ENCODE measurements at places on chromosomes 16 and 17.

- no peak for DNase-seq
Observed at GRCh38 chr17:28645576-28645939, 600 bp upstream of the BLTP2 start.

DNA sequence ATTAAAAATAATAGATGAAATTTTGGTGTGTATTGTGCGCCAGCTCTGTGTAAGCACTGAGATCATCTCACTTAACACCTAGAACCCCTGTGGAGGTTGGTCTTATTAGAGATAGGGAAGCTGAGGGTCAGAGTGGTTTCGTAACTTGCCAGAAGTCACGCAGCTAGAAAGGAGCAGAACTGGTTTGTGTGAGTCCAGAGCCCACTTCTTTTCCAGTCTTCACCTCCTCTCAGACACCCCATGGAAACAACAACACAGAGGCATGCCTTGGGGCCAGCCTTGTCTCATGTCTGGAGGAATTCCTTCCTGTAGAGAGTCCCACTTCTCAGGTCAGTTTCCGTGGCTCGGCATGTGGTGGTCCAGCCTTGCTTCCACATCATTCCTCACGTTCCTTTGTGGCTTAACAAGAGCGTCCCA lies 16.5 kb downstream of the YPEL2 start:
- DNase-seq, result no peak

DNA sequence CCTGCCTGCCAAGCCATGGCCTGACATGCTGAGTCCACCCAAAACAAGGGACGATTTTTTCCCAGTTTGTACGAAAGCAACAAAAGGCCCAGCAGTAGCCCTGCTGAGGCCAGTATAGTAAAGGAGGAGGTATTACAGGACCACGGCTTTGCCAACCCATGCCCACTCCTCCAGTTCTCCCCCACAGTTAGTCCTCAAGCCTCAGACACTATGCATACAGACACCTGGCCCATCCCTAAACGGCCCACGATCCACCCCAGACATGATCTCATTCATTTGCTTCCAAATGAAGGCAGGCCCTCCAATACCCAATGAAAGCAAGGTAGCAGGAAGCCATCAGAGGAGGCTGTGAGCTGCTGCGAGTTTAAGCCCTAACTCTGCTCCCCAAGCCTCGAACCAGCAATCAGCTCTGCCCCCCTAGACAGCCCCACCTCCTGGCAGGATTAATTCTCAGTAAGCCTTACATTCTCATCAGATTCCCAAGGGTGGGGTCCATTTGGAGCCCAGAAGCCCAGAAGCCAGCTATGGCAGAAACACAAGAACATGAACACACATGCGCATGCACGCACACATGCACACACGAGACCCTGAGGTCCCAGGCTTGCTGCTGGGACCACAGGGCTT lies 4.9 kb downstream of the HDAC5 start:
- no peak for DNase-seq

- no peak for DNase-seq
Observed at GRCh38 chr16:26475596-26475995, 591.1 kb upstream of the C16orf82 start.

DNA sequence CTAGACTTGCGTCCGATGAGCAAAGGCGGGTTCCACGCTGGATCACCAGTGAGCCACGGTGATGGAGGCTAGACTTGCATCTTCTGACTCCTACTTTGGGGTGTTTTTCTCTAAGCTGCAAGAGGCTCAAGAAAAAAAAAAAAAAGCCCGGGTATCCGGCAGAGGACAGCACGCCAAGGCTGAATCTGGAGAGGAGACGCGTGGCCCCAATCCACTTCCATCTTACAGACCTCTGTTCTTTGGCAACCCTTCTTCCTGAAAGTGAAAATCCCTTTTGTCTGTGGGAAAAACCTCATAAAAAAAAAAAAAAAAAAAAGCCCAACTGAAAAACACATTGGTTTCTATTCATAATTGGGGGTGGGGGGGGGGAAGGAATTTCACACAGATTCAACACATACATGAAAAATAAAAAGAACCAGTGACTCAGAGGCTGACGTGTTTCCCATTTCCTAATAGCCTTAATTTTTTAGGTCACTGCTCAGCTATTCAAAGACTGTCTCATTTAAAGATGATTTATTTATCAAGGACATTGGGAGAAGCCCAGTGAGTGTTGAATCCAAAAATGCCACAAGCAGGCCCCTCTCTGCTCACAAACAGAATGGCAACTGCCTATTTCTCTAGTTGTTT lies 258.3 kb downstream of the FOXL1 start:
- no peak for DNase-seq

DNA sequence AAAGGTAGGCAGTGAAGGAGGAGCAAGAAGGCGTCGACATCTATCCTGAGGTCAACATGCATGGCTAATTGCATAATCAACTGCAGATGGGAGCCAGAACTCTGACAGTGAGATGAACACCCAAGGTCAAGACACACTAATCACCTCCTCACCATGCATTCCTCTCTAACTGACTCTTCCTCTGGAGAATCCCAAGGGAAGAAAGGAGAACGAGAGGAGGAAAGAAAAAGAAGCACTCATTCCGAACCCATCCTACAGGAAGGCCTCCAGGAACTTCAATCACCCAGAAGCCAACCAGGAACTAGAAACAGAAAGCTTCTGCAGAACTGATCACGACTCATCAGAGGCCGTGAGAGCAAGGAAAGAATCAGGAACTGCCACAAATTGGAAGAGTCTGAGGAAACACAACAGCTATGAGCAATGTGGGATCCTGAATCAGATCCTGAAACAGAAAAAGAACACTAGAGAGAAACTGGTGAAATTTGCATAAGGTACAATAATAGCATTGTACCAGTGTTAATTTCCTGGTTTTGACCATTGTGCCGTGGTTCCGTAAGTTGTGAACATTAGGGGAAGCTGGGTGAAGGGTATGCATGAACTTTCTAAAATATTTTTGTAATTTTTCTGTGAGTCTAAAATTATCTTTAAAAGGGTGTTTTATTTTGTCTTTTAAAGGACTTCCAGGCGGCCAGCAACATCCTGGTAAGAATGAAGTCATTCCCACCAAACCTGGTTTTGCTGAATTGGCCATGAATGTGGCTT lies 10.0 kb upstream of the BEAN1 start:
- no peak for DNase-seq

DNA sequence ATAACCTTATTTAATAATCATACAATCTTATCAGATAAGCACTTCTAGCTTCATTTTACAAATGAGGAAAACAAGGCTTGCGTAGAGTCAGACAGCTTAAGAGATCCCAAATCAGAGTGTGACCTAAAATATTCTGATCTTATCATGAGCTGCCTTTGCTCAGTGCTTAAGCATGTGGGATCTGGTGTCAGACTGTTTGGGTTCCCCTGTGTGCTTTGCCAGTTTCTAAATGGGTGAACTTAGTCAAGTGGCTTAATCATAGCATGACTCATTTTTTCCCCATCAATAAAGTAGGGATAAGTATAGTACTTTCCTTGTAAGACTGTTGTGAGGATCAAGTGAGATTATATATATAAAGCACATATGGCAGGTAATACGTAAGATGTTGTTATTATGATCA lies 612.6 kb upstream of the C16orf82 start:
- DNase-seq, result no peak

DNA sequence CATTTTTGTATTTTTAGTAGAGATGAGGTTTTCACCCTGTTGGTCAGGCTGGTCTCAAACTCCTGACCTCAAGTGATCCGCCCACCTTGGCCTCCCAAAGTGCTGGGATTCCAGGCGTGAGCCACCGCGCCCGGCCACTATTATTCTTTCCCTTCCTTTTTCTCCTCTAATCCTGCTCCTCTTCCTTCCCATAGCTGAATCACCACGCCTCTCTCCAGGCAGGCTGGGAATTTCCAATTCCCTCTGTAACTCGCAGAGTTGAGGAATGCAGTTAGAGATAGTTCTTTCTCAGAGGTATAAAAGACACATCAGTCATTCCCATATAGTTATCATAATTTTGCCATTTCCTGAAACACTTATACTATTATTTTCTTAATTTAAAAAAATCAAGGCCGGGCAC lies 11.2 kb downstream of the METTL16 start:
- DNase-seq, result no peak

- DNase-seq, result no peak
Observed at GRCh38 chr17:56465886-56466285, 127.6 kb upstream of the NOG start.

DNA sequence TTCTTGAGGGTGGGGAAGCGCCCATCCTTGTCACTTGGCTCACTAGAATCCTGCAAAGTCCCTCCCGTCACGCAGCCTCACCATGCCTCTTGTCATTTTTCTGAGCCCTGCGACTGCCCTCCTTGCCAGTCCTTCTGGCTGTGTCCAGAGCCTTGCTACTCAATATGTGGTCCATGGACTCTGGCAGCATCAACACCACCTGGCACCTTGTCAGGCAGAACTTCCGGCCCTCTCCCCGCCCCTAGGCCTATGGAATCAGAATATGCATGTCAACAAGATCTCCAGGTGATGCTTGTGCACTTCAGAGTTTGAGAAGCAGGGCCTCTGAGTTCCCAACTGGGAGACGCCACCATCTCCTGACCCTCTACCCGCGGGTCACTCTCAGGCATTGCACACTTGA lies 12.1 kb downstream of the PIMREG start:
- DNase-seq, result no peak

GRCh38 chr17:17552351-17553216 lies 38.9 kb downstream of the PEMT start:
- DNase-seq, result no peak

- DNase-seq, result no peak
Observed at GRCh38 chr17:29584452-29585079, 4.9 kb downstream of the GIT1 start.

DNA sequence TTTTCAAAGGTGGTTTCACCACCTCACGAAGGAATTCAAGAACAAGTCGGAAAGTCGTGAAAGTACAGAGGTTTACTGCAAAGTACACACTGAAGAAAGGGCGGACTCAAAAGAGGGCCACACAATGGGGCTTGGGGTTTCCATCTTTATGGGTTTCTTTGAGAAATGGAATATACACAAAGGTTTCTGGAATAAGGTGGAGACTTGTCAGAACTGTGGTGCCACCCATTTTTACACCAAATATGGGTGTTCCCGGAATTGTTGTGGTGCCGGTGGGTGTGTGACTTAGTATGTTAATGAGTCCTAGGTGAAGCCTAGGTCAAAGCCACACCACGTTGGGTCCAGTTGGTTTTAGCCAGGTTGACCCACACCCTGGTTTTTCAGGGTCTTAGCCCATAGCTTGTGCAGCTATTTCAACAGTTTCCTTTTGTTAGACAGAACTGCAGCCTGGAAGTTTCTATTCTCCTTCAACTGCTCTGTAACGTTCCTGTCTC lies 567 bp upstream of the GCSH start:
- no peak for DNase-seq

GRCh38 chr17:65270499-65271253 lies 133.5 kb downstream of the RGS9 start:
- DNase-seq, result no peak

DNA sequence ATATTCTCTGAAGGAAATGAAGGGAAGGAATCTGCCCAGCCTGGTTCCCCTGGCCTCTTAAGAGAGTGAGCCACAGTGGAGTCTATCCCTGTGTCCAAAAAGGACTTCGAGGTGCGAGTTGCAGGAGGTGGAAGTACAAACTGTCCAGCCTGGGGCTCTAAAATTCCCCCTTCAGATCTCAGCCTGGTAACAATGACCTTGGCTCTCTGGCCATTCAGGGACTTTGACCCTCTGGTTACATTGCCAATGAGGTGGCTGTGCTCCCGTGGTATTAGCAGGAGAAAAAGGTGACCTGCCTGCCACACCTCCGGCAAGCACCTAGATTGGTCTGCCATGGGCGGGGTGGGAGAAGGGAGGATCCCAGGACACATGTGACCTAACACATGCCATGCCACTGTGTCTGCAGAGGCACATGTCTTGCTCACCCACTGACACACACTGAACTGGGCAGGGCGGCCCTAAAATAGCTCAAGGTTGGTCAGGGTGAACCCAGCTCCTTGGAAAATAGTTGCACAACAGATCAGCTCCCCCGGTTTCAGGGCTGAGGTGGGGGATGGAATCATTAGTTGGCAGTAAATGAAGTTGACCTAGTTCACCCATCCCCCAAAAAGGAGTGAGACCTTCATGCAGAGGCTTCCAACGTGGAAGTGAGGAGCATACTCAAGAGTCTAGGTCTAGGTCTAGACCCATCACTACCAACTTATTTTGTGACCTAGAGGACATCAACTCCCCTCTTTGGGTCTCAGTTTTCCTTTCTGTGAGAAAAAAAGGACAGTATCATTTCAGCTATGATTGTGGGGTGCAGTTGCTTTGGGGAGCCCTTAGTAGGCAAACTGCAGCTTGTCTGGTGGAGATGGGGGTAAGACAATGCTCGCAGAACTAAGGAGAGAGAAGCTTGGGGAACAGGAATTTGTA lies 2.2 kb downstream of the NR1D1 start:
- DNase-seq, result peak; percentile 95

Data from coronary artery (tissue), 2 donors.